Right kidney (tissue), 9 donors: ENCODE measurements at places on chromosomes 3 and 15.

DNA sequence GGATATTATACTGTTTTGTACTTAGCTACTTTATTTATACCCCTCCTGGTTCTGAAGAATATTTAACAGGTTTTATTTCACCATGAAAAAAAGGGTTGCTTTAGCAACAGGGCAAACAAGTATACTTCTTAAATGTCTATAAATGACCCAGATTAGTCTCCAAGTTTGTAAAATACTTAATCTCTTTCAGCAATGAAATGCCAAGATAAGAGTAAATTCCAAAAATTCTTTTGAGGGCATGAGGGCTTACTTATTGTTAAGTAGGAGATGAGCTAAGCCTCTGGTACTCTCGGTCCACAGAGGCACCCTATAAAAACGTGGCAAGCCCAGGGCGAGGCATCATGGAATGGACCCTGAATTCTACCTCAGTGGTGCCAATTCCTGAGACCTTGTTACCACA lies 264.8 kb upstream of the NSMCE3 start:
- DNase-seq: no peak

- no peak for DNase-seq
Measured at GRCh38 chr15:43412096-43412495, 41.2 kb downstream of the TUBGCP4 start.

GRCh38 chr15:69955240-69955894 lies 142.3 kb downstream of the TLE3 start:
- DNase-seq: no peak

GRCh38 chr3:24505691-24506550 lies 11.3 kb upstream of the THRB start:
- no peak for DNase-seq

DNA sequence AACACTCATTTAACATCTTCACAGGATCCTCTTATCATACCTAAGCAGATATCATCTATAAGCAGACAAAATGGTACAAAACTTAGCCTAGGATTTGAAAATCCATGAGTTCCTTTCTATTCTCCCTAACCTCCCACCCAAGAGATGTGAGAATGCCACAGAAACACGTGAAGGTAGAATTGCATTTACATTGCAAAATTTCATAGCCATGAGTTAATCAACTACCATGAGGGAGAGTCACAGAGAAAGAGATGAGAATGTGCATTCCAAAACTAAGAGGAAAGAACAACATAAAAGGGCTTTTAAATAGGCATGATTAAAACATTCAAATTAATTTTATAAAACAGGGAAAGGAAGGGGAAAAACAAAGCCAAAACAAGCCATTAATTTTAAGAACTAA lies 806.2 kb downstream of the NTRK3 start:
- no peak for DNase-seq

DNA sequence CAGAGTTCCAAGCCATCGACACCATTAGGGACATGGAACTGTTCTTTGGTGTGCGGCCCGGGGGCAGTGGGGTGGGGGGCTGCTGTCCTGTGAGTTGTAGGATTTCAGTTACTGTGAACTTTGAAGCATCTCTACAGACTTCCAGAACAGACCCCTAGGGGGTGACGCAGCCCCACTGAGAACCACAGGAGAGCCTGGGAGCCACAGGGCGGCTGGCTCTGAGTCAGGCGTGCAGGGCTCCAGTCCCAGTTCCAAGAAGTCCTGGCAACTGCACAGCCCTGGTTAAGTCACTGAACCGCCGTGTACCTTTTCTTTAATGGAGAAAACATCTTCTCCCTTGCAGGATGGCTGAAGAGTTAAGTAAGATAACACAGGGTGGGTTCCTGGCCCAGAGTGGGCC lies 23.5 kb upstream of the LRTM1 start:
- DNase-seq: no peak

DNA sequence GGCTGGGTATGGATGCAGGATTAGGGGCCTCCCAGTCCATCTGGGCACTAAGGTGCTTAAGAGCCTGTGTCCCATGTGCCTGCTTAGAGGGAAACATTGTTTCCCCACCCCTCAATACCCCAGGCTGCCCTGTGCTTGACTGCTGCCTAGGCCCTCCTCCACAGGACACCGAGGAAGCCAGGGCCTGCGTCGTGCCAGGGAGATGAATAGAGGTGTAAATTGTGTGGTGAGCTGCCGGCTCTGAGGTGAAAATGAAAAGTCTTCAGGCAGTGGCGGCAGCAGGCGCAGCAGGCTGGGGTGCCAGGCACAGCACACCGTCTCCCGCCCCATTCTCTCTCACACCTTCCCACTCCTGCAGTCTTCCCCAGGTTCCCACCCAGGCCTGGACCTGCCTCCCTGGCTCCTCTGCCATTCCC lies 13.9 kb upstream of the GRM2 start:
- DNase-seq: no peak

GRCh38 chr3:10340476-10340875 lies 19.6 kb upstream of the SEC13 start:
- no peak for DNase-seq

DNA sequence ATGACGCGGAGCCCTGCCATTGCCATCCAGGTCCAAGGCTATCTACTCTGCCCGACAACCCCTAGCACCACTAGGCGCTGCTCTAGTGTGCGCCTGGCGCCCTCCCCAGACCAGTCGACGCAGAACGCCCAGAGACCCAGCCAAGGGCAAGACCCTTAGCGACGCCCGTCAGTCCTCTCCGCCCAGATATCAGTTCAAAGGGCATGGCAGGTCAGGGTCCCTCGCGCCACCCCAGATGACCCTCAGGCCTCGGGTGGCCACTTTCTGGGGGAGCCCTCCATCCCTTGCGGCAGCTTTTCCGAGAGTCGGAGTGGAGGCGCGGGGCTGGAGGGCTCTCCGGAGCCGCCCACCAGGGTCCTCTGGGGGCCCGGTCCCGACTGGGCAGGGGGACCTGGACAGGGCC lies 371 bp upstream of the CLSTN2 start:
- peak; percentile 69 for DNase-seq

GRCh38 chr15:52256366-52256765 lies 39.2 kb downstream of the MYO5C start:
- peak; percentile 79 for DNase-seq

DNA sequence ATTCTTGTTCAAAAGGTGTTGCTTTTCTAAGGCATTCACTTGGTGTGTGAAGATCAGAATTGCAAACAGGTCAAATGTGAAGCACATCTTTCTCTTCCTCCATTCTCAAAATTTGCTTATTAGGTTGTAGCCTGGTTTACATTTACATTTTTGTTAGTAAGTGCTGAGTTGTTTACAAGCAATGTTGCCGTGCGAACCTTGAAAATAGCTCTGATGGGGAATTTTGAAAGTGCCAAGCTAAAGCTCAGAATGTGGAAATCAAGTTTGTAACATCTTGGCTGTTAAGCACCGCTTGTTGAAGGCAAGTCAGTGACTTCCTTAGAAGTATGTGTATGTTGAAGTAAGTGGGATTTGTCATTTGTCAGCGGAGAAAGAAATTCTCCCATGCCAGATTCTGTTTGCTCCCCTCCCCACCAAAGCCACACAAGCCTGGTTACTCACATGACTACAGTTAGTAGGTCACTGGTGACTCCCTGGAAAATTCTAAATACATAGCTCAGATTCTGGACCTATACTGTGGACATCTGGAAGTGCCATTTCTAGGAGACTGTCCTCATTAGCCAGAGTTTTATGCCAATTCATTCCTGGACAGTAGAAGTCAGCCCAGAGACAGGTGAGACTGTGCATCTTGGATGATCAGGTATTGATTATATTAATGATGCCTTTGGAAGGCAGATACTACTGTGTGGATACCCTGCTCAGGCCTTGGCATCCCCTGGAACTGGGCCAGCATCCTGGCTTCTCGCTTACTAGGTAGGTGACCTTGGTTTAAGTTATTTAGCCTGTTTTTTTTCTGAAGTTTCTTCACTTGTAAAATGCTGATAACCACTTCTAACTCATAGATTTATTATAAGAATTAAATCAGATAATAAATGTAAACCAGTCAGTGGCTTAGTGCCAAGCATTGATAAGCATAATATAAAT lies 390.6 kb upstream of the SEMA6D start:
- DNase-seq: no peak

DNA sequence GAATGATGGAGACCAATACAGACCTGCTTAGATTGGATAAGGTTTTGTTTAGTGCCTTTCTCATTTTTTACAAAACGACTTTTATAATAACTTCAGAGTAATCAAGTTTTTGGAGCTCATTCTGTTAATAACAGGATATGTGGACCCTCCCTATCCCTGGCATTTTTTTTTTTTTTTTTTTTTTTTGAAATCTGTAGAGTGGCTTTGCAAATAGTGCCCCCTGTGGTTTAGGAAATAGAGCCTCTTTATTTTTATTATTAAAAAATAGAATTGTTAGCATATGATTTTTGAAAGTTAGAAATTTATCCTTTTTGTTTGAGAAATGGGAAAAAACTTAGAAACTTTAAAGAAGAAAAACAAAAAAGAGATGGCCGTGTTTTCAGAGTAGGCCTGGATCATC lies 11.4 kb downstream of the SKIL start:
- DNase-seq: no peak

DNA sequence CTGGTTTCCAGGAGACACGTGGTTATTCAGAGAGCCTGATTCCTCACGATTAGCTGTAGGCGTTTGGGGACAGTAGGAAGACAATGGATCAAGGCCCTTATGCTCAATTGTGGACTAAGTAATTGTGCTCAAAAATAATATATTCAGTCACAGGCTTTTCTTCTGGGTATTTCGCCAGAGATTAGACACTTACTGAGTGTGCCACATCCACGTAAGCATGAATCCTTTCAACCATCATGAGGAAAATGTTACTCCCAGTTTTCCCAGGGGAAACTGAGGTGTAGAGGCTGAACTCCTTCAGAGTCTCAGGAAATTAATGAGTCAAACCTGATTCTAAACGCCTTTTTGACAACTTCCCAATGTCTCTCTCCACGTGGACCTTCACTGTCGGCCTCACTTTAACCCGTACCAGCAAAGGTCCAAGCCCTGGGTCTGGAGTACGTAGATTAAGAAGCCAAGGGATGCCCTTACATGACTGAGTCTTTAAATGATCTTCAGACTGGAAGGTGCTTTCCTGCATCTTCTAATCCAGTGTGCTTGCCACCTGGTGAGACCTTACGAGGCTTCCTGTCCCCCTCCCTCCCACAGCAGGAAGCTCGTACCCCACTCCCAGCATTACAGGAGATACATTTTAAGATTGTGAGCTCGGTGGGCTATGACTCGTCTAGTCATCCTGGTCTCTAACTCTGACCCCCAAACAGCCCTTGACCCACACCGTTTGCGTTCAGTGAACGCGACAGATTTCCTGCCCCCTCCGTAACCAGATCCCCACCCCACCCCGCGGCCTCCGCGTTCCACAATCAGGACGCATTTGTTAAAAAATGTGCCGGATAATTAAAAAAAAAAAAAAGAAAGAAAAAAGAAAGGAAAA lies 1.7 kb downstream of the PKM start:
- peak; percentile 44 for DNase-seq

- no peak for DNase-seq
Measured at GRCh38 chr3:64675687-64676247, 12.0 kb downstream of the ADAMTS9 start.

- no peak for DNase-seq
Measured at GRCh38 chr3:152635389-152635788, 199.5 kb upstream of the P2RY1 start.

GRCh38 chr3:1515882-1516281 lies 423.1 kb downstream of the CNTN6 start:
- DNase-seq: no peak

DNA sequence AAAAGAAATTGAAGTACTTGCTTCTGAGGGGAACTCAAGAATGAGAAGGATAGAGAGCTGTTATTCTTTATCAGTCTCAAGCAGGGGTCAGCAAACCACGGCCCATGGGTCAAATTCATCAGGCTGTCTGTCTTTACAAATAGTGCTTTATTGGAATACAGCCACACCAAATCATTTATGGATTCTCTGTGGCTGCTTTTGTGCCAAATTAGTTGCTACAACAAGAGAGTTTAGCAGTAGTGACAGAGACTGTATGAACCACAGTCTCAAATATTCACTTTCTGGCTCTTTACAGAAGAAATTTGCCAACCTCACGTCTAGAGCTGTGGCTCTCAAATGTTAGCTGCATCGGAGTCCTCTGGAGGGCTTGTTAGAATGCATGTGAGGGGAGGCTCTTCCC lies 258.0 kb upstream of the RARB start:
- DNase-seq: no peak

GRCh38 chr3:66055289-66055688 lies 16.6 kb upstream of the MAGI1 start:
- no peak for DNase-seq

- DNase-seq: no peak
Measured at GRCh38 chr15:58387130-58387529, 44.7 kb upstream of the LIPC start.

- no peak for DNase-seq
Measured at GRCh38 chr15:98493966-98494511, 154.3 kb upstream of the IGF1R start.

DNA sequence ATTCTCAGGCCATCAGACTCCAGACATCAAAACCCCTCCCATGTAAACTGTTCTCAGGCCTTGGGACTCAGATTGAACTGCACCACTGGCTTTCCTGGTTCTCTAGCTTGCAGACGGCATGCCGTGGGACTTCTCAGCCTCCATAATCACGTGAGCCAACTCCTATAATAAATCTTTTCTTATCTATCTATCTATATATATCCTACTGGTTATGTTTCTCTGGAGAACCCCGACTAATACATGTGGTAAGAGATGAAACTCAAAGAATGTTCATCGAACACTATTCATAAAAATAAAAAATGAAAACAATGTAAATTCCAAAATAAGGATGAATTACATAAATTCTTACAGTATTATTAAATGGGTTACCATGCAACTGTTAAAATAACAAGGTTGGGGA lies 84.5 kb upstream of the NTRK3 start:
- DNase-seq: no peak

DNA sequence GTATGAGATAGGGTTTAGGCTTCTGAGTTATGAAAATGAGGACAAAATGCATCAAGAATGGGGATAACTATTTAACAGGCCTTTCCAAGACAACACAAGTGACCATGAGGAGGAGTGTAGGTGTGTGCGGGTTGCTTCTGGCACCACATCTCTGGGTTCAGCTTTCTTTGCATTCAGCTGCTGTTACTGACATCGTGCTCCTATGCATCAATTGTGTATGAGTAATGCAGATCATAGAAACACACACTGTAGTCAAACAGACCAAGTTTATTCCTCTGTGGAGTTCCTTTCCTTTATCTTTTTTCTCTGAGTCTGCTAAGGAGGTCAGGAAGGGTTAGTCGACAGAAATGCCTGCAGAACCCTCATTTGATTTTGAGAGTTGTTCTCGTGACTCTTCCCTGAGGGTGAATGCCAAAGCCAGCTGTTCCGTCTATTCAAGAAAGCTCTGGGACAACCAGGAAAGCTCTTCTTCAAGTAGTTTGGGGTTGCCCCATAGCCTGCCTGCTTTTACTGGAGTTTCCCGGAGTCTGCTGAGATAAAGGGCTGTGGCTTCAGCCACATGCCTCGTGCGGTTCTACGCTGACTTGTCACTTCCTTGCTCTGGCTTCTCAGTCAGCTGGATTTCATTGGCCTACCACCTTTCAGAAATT lies 136.7 kb upstream of the TLE3 start:
- no peak for DNase-seq
